ENCODE measurements at places on chromosomes 2 and 18.
A peak's percentile ranks its signal among the peaks of the same experiment; 100 is the strongest.

DNA sequence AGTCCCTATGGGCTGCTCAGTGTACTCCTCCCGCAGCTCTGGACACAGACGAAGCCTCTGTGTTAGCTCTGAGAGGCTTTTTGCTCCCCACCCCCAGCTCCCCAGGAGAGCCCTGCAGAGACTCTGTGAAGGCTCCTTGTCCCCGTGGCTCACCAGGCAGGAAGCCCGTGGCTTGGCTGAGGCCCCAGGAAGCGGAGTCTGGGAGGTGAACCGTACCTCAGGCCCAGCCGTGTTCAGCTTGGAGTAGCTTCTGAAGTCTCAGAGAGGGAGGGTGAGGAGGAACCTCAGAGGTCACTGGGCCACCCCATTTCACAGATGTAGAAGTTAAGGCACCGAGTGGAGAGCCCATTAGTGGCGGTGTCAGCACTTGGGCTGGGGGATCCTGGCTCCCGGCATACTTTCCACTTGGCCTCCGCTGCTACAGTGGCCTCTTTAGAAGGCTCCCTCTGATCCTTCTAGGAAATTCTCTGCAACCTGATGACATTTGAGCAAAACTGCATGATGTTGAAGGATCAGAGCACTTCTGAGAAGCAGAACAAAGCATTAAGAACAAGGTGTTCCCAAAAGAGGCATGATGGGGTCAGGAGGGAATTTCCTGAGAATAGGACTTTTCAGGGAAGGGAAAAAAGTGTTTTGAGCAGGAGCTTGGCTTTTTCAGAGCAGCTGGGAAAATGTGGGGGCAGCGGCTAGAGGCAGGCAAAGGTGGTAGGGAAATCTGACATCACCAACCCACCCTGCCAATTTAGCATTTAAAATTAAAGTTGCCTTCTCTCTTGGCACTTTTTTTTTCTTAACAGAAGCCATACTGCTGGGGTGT lies 79.1 kb downstream of the MCFD2 start:
- peak; percentile 72 for DNase-seq

DNA sequence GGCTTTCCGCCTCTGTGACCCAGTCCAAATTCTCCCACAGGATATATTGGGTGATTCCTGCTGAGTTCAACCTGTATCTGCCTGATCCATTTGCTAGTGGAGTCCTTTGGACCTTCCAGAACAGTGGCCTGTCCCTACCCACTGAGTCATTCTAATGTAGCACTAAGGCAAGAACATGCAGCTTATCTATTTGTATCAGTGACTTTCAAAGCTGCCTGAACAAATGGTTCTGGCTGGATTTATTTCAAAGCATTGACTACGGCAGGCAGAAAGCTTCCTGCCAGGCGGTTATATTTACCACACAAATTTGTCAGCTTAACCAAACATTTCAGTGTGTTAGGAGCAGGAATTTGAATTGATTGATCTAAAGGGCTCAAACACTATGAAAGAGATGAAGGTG lies 613.4 kb downstream of the DCC start:
- DNase-seq: no peak

DNA sequence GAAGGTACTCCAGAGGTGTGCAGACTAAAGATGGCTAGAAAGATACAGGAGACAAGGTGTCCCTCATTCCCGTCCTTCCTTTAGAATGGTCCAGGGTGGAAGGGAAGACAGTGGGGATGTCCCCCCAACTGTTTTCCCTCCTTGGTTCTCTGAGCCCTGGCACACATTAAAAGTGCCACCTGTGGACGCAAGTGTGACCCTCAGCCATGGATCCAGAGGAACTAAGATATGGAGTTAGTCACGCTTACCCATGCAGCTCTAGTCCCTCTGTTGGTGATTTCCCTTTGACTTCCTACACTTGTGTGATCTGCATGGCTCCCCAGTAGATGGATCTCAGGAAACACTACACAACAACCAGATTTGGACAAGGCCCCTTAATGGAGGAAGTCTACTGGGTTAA lies 113.1 kb upstream of the SRD5A2 start:
- DNase-seq: no peak

- no peak for DNase-seq
Measured at GRCh38 chr2:142075826-142076225, 55.0 kb downstream of the LRP1B start.

DNA sequence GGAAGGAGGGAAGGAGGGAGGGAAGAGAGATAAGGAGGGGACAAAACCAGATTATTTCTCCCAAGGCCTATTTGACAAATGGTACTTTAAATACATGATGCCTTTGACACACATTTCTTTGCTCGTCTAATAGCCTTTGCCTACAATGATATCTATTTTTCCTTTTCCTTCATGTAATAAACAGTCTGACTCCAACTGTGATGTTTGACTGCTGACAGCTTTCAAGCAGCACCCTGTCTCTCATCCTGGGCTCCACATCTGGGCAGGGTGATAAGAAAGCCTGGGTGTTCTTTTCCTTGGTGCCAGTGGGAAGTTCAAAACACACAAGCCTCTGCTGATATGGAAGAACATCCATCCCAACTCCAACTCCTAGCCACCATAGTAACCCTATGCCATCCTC lies 1277.7 kb upstream of the NXPH2 start:
- DNase-seq: no peak

- no peak for DNase-seq
Measured at GRCh38 chr2:113057117-113057516, 1.9 kb upstream of the IL36RN start.

GRCh38 chr18:42310956-42311355 lies 355.9 kb downstream of the PIK3C3 start:
- DNase-seq: peak; percentile 41

- peak; percentile 34 for DNase-seq
Measured at GRCh38 chr2:74414881-74415761, 6.3 kb downstream of the C2orf81 start.

DNA sequence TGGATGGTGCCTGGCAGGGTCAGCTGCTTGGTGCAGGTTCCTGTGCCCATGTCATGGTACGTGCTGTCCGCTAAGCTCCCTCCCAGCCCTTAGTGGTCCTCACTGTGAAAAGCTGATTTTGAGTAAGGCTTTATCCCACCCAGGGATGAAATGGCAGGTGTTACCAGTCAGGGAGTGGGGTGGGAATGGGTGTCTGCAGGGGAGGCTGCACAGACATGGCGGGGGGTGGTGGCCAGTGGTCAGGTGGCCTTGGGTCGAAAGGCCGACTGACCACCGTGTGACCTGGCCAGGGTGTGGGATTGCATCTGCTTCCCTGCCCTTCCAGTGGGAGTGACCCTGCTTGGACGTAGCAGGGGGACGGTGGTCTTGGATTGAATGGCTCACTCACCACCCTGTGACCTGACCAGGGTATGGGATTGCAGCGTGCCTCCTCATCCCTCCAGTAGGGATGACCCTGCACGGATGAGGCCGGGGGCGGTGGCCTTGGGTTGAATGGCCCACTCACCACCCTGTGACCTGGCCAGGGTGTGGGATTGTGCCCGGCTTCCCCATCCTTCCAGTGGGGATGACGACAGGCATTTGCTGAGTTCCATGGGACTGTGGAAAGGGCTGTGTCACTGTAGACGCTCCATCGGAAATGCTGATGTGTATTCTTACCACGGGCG lies 29.8 kb downstream of the AGAP1 start:
- no peak for DNase-seq

DNA sequence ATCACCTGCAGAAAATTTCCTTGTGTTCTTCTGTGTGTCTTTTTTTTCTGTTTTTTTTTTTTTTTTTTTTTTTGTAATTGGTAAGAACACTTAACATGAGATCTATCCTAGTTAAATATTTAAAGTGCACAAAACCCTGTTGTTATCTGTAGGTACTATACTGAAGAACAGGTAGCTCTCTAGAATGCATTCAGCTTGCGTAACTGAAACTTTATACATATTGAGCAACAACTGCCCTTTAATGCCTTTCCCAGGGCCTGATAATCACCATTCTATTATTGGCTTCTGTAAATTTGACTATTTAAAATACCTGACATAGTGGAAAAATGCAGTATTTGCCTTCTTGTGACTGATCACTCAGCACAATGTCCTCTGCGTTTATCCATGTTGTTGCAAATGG lies 701.8 kb downstream of the SUCLG1 start:
- no peak for DNase-seq

- no peak for DNase-seq
Measured at GRCh38 chr18:24039671-24040070, 25.1 kb downstream of the TTC39C start.

GRCh38 chr2:217225596-217225995 lies 365.7 kb upstream of the TNP1 start:
- no peak for DNase-seq

DNA sequence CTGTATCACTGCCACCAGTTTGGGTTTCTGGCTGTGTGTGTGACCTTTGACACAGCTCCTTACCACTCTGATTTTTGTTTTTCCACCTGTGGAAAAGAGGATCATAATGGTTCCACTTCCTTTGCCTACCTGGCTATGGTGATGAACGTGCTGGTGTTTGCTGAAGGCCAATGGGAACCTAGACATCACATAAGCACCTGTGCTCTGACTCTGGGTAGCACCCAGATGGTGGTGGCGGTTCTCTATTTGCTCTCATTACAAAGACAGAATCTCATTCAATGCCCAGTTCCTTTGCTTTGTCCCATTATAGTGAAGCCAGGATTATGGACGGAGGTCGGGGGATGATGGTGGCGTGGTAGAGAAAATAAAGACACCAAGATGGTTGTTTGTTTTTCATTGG lies 121.2 kb upstream of the GATA6 start:
- DNase-seq: no peak

GRCh38 chr18:45538444-45538843 lies 76.8 kb upstream of the SLC14A2 start:
- DNase-seq: no peak

- DNase-seq: no peak
Measured at GRCh38 chr2:114108249-114108648, 218.4 kb downstream of the ACTR3 start.

DNA sequence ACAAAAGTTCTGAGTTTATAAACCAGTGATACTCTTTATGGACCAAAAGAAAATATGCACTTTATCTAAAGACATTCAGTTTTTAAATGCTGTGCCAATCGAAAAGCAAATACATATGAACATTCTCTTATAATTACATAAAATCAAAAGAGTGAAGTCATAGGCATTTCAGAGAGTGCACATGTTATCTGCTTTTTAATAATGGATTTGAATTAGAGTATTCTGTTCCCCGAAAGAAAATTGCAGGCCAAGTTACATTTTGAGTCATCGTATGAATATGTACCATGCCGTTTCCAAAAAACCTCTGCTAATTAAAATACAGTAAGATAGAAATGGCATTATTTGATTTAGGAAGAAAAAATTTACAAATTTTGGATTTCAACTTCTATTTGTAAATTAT lies 565.7 kb downstream of the ZEB2 start:
- peak; percentile 47 for DNase-seq

- peak; percentile 58 for DNase-seq
Measured at GRCh38 chr2:17208511-17208910, 309.7 kb downstream of the RAD51AP2 start.

- peak; percentile 69 for DNase-seq
Measured at GRCh38 chr2:56680971-56681631, 497.3 kb downstream of the CCDC85A start.

GRCh38 chr2:98828793-98829371 lies 98.0 kb upstream of the MGAT4A start:
- no peak for DNase-seq

DNA sequence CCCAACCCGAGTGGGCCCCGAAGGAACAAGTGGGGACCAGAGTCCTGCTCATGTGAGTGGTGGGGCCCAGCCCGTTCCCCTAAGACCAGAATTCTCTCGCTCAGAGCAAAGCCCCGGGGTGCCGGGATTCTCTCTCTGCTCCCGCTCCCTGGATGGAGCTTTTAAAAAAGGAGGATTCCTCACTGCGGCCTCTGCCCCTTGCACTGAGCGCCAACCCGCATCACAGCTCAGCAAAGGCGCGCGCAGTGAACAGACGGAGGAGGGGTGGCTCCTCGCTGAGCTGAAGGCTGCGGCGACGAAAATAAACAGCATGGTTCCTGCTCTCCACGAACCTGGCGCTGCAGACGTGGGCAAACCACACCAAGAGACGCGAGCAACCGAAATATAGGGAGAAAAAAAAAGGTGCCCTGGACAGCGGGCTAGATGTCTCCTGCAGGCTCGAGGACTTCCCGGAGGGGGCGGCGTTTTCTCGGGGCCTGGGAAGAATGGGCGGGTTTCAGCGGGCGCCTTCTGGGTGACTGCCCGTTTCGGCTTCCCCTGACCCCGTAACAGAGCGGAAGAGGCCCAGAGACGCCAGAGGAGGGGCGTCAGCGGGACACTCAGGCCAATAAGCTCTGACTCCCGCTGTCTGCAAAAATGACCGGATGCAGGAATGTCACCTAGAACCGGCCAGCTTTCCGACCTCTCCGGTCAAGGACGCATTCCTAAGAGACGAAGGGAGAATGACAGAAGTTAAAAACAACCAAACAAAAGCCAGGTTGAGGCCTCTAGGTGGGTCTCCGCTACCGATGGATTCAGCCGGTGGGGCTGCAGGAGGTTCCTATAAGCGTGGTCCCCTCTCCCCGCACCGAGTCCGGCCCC lies 819 bp upstream of the KLF11 start:
- peak; percentile 65 for DNase-seq

DNA sequence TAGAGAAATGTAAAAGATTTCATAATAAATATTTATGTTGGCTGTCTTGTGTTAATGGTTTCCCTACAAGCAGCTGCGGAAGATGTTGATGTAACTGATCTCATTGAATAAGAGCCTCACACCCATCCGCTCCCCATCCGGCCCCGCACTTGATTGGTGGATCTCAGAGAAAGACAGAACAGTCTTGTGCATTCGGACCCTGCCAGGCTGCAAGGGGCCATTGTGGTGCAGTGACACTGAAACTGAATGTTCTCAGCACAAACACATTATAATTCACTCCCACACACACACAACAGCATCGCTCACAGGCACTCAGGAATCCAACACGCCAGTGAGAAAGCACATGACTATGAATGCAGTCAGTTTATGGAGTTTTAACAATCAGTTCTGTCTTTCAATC lies 47.8 kb downstream of the PRELID3A start:
- no peak for DNase-seq

DNA sequence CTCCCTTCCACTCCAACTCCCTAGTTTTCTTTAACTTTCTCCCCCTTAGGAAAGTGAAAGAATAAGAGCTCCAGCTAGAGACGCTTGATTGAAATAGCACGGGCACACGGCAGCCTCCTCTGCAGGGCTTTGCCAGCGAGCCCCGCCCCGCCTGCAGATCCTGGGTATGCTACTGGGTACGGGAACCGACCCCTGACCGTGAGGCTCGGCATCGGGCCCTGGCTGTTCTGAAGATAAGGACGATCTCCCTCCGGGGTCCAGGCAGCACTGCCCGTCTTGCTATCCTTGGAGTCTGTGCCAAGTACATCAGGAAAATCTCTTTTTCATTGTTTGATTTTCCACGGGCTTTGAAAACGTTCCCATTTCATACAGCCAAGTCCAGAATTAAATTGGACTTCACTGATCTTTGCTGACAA lies 284.5 kb downstream of the MTX2 start:
- peak; percentile 72 for DNase-seq

DNA sequence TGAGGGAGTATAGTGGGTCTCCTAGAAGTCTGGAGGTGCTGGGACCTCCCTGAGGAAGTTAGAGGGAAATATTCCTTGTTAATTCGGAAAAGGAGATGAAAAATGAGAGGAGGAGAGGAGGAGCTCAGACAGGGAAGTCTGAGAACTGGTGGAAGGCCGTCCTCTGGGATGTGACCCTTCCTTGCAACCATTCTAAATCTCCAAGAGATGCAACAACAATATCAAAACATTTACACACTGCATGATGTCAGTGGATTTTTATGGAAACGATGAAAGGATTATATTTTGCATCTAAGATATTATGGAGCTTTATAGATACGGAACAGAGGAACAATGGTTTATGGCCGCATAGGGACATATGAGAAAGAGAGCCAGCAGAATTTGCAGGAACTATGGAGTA lies 49.8 kb upstream of the COBLL1 start:
- DNase-seq: no peak

GRCh38 chr2:167833294-167833693 lies 414.1 kb downstream of the STK39 start:
- DNase-seq: no peak
